ENCODE measurements at places on chromosomes 6 and 20. TPM values are rescaled to one million over a fixed set of nuclear protein-coding genes. Genes with fewer than 3 reads are reported as not detected.

DNA sequence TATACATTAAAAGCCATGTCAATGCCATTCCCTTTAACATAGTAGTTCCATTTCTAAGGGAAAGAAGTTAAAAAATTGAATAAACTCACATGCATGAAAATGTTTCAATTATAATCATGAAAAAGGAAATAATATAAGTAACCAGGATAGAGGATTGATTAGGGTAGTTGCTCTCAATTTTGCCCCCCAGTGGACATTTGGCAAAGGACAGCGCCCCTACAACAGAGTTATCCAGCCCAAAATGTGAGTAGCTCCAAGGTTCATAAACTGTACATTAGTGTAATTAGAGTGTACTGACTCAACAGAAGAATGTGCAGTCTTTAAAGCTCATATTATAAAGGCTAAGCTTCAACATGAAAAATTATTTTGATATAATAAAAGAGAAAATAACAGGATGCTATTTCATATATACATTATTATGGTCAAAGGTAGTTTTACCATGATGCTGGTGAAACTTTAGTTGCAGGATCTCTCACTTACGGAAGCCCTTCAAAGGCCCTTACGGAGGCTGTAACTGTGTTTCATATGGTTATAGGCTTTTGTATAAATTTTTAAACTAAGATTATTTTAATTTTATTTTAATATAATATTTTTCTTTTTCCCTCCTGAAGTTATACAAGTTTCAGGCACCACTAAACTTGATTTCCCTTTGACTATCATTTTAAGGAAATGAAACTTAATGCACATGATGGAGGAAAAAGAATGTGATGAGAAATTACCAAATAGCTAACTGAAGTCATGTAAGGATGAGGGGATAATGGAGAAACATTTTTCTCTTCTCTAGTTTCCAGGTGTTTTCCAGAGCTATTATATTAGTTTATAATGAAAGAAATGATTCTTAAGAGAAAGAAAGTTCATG, 403.6 kb downstream of the PLCB1 start:
- no peak overlapping the region for H3K27ac ChIP-seq
- no peaks in the 10 kb centered on the region for H3K36me3 ChIP-seq
- no peaks in the 10 kb centered on the region for H3K27me3 ChIP-seq
- no peaks in the 10 kb centered on the region for H3K4me1 ChIP-seq

- H3K36me3 ChIP-seq = no peaks in the 10 kb centered on the region
- peaks cover 2% of the 10 kb centered on the region for H3K4me1 ChIP-seq
- DNase-seq = peak; percentile 72
- no peaks in the 10 kb centered on the region for H3K27me3 ChIP-seq
These were observed 22.6 kb downstream of the B4GALT5 start for GRCh38 chr20:49690899-49691620.

The EEF1E1 gene
- 38.1 TPM for total RNA-seq

DNA sequence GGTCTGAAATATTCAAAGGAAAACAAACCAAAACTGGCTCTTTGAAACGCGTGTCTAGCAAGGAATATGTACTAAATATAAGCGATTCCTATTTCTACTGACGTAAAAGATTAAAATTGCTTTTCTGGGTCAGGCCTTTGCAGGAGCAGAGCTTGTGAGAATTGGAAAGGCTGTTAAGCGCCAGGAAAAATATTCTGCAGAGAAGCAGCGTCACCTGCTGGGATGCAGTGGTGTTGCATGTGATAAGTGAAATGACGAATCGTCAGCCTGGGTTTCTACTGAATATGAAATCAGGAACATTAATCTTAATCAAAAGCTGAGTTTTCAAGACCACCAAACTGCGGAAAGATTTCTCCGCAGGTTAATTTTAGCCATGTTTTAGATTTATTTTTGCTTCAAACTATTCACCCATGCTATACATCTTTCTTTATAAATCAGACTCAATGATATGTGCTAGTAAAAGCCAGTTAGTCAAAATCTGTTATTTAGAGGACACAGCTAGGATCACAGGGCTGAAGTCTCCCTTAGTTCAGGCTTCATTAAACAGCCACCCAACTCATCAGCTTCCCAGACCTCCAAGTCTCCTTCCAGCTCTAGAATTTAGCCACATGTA, 67.4 kb downstream of the ALDH8A1 start:
- no peaks in the 10 kb centered on the region for H3K27me3 ChIP-seq
- H3K36me3 ChIP-seq = no peaks in the 10 kb centered on the region
- DNase-seq = peak; percentile 61
- H3K4me3 ChIP-seq = no peak overlapping the region
- no peak overlapping the region for H3K27ac ChIP-seq
- peaks cover 3% of the 10 kb centered on the region for H3K4me1 ChIP-seq

The FLRT3 gene
- 5.1 TPM for total RNA-seq

GRCh38 chr6:132785936-132786335, 12.5 kb downstream of the SLC18B1 start:
- H3K27ac ChIP-seq = no peak overlapping the region
- no peaks in the 10 kb centered on the region for H3K4me1 ChIP-seq
- H3K4me3 ChIP-seq = no peak overlapping the region
- H3K36me3 ChIP-seq = no peaks in the 10 kb centered on the region
- DNase-seq = no peak

The SMLR1 gene
- not detected for total RNA-seq

The NELFCD gene
- total RNA-seq = 46.2 TPM

DNA sequence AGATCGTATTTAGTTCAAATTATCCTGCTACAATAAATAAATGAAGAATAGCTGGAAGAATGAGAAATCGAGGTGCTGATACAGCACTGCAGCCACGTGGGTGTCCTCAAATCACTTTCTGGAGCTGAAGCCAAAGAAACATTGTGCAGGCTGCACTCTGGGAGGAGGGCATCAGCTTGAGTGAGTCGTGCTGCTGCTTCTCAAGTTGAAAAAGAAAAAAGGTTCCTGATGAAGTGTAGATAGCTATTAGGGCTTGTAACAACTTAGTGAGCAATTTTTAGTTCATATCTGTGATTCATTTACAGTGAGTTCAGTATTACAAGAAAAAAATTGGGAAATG, 40.5 kb downstream of the DSE start:
- no peaks in the 10 kb centered on the region for H3K27me3 ChIP-seq
- H3K36me3 ChIP-seq = no peaks in the 10 kb centered on the region
- H3K4me3 ChIP-seq = no peak overlapping the region
- peak; percentile 71 for DNase-seq
- H3K27ac ChIP-seq = no peak overlapping the region

DNA sequence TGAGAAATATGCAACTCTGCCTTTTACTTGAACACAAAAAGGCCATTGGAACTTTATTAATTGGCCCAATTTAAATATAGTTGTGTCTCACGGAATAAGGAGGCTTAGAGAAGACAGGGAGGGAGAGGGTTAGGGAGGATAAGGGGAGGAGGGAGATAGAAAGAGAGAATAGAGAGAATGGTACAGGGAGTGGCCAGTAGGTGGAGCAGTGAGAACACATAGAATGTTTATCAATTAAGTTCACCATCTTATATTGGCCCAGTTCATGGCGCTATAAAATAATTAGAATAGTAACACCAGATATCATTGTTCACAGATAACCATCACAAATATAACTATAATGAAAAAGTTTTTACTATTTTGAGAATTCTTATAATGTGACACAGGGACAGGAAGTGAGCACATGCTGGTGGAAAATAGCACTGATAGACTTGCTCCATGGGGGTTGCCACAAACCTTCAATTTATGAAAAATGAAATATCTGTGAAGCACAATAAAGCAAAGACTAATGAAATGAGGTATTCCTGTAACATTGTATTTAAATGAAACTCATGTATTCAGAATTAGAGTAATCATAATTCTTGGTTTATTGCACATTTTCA, 374.1 kb upstream of the MANEA start:
- no peak overlapping the region for H3K4me3 ChIP-seq
- H3K4me1 ChIP-seq = no peaks in the 10 kb centered on the region
- peak; percentile 65 for DNase-seq
- no peaks in the 10 kb centered on the region for H3K27me3 ChIP-seq
- H3K27ac ChIP-seq = no peak overlapping the region

DNA sequence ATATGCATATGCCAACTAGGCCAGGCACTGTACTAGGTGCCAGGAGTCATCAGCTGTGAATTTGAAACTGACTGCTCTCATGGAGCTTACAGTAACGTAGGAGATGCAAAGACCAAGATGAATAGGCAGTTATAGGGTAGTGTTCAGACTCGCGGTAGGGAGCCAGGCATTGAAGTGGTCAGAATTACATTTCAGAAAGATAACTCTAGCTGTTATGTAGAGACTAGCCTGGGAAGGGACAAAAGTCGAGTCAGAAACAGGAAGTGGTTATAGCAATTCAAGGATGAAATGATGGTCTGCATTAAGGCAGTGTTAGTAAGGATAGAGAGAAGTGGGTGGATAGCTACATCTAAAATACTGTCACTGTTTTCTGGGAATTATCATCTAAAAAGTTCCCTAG, 56.6 kb downstream of the PCMT1 start:
- H3K27me3 ChIP-seq = no peaks in the 10 kb centered on the region
- H3K4me1 ChIP-seq = no peaks in the 10 kb centered on the region
- peaks cover 1% of the 10 kb centered on the region for H3K36me3 ChIP-seq
- no peak overlapping the region for H3K4me3 ChIP-seq

GRCh38 chr6:35501784-35502183, 4.9 kb upstream of the TEAD3 start:
- H3K27ac ChIP-seq = no peak overlapping the region
- peaks cover 4% of the 10 kb centered on the region for H3K4me1 ChIP-seq
- H3K27me3 ChIP-seq = peaks cover 10% of the 10 kb centered on the region
- DNase-seq = no peak
- H3K36me3 ChIP-seq = no peaks in the 10 kb centered on the region

The MAP7 gene
- total RNA-seq = 1.5 TPM

DNA sequence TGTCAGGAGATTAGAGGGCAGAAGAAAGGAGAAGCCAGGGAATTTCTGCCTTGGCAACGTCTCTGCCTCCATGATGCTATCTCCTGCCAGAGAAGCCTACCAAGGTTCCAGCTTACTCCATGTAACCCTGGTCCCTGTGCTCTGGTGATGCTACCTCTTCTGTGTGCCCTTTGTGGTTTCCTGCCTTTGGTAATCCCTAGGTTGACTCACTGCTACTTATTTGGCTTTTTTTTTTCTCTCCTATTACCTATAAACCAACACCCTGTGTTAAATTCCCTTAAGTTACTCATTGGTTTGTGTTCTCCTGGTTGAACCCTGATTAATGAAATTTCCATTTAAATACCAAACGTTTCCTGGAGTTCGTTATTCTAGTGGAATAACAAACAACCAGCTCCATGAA, 527.8 kb upstream of the FLRT3 start:
- no peaks in the 10 kb centered on the region for H3K4me1 ChIP-seq
- H3K27me3 ChIP-seq = no peaks in the 10 kb centered on the region
- H3K27ac ChIP-seq = no peak overlapping the region

DNA sequence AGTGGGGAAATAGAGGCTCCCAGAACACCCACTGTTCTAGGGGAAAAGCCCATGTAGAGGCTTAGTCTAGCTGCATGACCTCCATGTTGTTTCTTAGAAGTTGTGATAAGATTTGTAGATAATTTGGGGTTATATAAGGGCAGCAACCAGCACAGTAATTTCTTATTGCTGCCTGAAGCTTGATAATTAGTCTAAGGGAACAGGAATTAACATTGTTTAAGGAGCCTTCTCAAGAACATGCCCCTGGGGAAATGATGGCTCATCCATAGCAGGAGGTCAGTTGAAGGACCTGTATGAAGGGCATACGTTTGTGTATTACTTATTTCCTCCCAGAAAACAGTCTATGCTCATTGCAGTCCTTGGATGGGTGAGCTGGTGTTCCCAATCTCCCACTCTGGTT, 170.7 kb upstream of the SCGN start:
- no peaks in the 10 kb centered on the region for H3K27me3 ChIP-seq
- H3K4me3 ChIP-seq = no peak overlapping the region
- DNase-seq = no peak
- peaks cover 4% of the 10 kb centered on the region for H3K4me1 ChIP-seq

GRCh38 chr6:157184202-157185015, 138.9 kb downstream of the TMEM242 start:
- no peaks in the 10 kb centered on the region for H3K27me3 ChIP-seq
- no peak overlapping the region for H3K4me3 ChIP-seq
- DNase-seq = peak; percentile 59
- peaks cover 5% of the 10 kb centered on the region for H3K36me3 ChIP-seq
- peaks cover 2% of the 10 kb centered on the region for H3K4me1 ChIP-seq

The TRIM15 gene
- not detected for total RNA-seq

DNA sequence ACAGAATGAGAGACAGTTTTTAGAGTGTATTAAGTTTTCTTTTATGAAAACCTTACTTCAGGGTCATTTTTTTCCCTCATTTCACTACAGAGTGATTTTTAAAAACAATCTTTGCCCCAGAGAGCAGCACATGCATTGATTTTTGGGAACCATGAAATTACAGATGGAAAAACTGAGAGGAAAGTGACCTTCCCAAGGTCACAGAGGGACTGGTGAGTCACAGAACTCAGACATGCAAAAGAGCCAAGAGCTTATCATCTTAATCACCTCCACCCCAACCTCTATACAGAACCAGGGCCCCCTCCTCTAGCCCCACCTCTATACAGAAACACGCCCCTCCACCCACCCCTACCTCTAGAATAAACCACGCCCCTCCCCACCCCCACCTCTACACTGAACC, 10.7 kb downstream of the PXMP4 start:
- peaks cover 2% of the 10 kb centered on the region for H3K36me3 ChIP-seq
- H3K4me3 ChIP-seq = no peak overlapping the region
- H3K27me3 ChIP-seq = no peaks in the 10 kb centered on the region
- H3K27ac ChIP-seq = no peak overlapping the region
- peaks cover 3% of the 10 kb centered on the region for H3K4me1 ChIP-seq

DNA sequence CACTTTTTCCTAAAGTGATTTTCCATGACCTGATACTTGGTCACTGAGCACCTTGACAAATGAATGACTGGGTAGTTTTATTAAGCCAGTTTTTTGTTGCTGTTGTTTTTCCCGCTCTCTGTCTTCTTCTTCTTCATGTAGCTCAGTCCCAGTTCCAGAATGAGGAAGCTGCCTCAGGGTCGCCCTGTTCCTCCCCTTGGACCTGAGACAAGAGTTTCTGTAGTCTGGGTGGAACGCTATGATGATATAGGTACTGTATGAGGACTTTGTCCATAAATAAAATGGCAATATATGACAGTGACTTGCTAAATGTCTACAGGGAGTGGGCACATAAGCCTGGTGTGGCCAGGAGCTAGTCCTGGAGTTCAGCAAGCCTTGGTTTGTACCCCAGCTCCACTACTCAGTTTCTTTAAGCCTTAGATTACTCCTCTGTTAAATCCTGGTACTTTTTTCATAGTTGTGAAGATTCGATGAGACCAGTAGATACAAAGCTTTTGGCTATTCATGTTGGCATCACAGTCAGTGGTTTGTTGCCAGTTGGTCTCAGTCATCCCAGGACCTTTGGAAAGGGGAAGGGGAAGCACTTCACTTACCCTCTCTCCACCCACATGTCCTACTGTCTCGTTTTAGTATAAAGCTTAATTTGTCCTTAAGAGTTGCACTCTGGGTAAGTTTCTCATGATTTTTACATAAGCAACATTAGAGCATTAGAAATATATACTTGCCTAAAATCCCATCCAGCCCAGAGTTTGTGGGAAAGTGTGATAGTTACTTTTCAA, 11.1 kb upstream of the ADIG start:
- H3K4me1 ChIP-seq = no peaks in the 10 kb centered on the region
- no peak overlapping the region for H3K4me3 ChIP-seq
- H3K36me3 ChIP-seq = no peaks in the 10 kb centered on the region
- no peak overlapping the region for H3K27ac ChIP-seq
- no peak for DNase-seq

The MCCD1 gene
- total RNA-seq = not detected

All from fibroblast of lung (primary cell).